ENCODE measurements at places on chromosomes 1 and 21.

DNA sequence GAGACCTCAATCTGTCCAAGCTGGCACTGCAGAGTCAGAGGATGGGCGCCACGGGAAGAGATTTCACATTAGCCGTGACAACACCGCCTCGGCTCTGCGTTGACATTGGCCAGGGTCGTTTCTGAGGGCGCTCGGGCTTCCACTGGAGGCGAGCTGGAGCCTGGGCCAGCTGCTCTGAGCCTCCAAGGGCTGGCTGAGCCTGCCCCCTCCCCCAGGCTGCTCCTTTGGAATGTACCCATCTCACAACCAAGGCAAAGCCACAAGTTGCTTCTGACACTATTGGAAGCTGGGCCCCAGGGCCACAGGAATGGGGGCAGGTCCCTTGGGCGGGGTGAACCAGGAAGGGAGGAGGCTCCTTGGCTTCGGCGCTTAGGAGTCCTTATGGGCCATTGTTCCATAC is 12.7 kb downstream of the GPR3 start:
- DNase-seq, result no peak

DNA sequence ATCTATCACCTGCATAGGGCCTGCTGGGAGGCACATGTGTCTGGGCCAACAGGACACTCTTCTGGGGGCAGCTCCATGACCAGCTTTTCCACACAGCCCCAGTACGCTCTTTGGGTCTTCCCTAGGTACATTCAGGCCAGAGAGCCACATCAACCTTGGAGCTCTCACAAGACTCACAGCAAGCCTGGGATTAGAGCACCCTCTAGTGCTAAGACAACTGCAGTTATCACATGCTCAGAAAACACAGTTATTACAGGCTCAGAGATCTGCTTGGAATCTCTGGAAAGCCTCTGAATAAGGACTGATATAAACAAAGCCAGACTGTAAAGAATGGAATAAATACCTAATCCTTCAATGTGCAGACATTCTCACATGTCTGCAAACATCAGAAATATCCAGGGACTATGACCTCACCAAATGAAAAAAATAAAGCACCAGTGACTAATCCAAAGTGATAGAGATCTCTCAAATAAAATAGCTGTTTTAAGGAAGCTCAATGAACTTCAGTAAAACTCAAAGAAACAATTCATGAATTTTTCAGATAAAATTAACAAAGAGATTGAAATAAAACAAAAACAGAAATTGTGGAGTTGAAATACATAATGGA is 563.9 kb upstream of the NR5A2 start:
- peak; percentile 11 for DNase-seq

DNA sequence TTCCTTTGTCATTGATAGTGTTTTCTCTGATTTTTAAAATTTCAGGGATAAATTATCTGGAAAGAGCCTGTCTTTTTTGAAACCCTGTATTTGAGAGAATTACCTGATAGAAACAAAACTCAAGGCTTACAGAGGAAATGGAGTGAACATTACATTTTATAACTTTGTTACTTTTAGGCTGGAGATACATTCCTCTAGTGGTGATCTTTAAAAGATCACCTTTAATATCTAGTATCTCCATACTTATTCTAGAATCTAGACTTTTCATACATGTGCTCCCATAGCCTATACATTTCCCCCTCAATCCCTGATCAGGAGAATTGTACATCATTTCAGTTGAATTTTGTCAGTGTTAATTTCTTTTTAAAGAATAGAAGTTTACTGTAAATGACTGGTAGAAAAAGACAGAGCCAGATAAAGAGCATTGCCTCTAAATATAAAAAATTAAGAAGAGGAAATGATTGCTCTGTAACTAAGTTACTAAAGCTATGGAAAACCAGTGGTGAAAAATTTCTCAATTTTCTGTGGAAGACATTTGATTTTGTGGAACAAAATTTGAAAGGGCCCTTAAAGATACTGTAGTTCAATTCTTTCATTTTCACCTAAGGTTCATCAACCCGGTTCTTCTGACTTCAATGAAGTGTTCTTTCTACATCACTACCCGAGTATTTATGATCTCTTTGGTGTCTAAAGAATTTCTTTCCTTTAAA is 33.7 kb downstream of the RASAL2 start:
- no peak for DNase-seq

DNA sequence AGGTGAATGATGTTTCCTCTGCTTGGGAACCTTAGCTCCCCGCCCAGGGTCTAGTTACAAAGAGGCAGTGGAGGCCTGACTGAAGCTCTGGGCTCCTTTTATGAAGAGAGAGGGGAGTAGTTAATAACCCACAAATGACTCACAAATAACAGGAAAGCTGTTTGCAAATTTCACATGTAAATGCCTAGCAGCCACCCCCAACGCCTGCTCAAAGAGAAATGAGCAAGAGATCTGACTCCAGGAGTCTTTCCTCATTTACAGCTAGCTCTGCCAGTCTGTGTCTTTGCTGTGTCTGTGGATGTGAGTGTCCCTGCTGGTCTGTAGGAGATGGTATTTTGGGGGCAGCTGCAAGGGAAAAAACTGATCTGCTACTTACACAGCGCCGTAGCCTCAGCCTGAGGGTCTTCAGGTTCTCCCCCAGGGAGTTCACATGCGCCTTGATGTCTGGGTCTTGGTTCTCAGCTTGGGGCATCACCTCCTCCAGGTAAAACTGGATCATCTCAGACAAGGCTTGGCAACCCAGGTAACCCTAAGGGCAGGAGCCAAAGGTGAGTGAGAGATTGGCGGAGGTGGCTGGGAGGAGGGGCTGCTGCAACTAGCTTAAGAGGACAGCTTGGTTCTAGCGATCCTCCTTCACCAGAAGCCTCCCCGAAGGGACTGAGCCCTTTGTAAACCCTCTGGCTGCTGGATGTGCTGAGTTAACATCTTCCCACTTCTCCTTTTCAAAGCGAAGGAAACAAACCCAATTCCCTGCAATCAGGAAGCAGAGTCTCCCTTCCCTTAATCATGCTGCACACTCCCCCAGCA is at the start of gene IL19:
Gene IL19 (plus strand): TSS at position 243 of the 807 bp plus-strand sequence. CDS start 65,890 bp downstream, outside the sequence.
- no peak for DNase-seq

- no peak for DNase-seq
These were observed 731 bp upstream of the ZNF683 start for GRCh38 chr1:26373281-26373680.

DNA sequence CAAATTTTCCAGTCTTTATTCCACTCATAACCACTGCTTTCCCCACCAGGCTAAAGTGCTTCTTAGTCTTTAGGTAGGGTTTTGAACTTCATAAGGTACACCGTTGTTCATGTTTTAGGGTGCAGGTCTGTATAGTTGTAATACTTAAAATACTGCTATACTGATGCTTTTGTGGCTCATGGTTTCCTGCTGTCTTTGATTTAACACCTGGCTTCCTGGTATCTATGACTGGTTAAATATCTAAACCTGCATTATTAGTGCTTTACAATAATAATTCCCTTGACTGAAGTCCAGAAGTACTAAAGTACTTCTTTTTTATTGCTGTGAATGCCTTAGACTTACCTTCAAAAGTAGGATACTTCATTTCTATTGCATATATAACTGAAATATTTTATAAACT is 384.7 kb downstream of the SRGAP2C start:
- no peak for DNase-seq

DNA sequence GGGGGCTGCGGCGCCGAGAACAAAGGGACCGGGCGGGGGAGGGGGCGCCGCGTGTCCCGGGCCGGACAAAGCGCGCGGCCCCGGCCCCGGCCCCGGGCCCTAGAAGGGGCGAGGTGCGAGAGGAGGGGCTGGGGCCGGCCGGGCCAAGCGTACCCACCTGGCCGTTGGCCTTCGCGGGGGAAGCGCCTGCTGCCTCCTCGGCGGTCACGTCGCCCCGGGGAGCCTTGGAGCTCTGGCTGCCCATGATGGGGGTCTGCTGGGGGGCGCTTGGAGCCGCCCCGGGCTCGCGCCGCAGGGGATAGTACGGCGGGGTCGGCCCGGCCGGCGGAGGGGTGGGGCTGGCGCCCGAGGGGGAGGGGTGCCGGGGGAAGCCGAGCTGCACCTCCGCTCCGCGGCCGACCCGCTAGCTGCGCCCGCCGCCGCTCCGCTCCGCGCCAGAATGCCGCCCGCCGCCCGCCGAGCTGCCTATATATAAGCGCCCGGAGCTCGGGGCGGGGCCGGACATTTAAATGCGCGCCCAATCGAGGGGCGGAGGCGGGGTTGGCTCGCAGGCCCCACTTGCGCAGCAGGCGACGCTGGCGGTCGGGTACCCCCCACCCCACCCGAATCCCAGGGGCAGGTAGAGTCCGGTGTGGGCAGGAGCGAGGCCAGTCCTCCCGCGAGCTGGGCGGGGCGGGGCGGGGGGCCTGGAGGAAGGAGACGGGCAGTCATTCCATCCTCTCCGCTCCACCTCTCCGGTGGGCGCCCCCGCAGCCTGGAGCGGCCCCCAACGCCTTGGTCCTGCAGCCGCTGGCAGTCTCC is at the start of gene MARCKSL1:
Gene MARCKSL1 (minus strand): TSS at position 444 of the 801 bp plus-strand sequence. CDS start 200 bp downstream, at position 244.
- peak; percentile 64 for DNase-seq

- DNase-seq, result no peak
These were observed 26.8 kb upstream of the UBE2U start for GRCh38 chr1:64176659-64177058.

- peak; percentile 70 for DNase-seq
These were observed 89.1 kb upstream of the USP24 start for GRCh38 chr1:55304229-55304740.

- no peak for DNase-seq
These were observed 3.3 kb downstream of the GPR153 start for GRCh38 chr1:6257541-6258069.

DNA sequence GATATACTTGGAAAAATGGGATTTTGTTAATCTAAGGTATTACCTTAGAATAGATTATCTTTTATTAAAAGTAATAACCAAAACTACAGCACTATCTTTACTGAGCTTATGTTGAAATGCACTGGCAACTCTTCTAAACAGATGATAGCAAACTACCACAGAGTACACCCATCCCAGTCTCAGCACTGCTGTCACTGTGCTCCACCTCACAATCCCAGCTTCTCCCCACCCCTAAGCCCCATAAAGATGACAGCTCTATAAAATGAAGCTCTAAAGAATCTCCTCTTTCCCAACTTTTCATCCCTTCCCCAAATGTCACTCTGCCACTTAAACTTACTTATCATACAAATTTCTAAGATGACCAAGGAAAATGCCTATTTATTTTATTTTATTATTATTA is 6.4 kb downstream of the DSTYK start:
- no peak for DNase-seq

DNA sequence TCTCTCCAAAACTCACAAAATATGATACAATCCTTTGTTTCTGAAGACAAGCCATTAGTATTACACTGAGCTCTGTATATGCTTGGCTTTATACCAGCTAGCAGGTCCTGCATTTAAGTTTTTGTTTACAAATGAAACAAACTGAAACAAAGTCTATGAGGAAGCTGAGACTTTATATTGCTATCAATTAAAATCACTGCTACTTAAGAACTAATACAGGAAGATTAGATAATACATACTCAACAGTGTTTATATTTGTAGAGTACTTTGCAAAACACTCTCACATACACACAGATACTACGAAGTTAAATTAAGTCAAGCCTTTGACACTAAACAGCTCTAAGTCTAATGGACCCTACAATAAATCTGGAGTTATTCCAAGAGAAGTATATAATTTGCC is 247.4 kb downstream of the CRB1 start:
- no peak for DNase-seq

DNA sequence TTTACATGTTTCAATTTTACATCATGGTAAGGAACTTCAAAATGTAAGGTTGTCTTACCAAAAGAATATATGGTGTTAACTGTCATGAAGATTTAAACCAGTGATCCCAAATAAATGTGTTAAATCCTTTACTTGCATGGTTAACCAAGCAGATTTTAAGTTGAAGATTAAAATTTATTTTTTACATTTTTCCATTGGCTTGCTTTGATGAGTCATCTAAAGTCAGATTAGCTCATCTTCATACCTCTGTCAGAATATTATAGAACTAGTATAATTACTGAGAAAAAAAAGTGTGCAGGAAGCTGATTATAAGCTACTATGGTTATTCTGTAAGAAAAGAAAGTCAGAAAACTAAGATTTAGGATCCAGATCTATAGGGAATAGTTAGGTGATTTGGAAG is 95.3 kb upstream of the DPH5 start:
- no peak for DNase-seq

All from NCI-H2171 treated with DMSO at 0.1 percent for 48 hours (cell line).